Endodermal cell (in vitro differentiated cells): ENCODE measurements at places on chromosomes 5 and 9. TPM values are rescaled to one million over a fixed set of nuclear protein-coding genes. Genes with fewer than 3 reads are reported as not detected.

OBP2A gene
- total RNA-seq = not detected in 3 replicates

- no peak overlapping the region for H3K4me3 ChIP-seq
- no peak overlapping the region for H3K27ac ChIP-seq
- H3K36me3 ChIP-seq = no peaks in the 10 kb centered on the region
- H3K4me1 ChIP-seq = no peaks in the 10 kb centered on the region
- no peak for DNase-seq
- no peaks in the 10 kb centered on the region for H3K27me3 ChIP-seq
Observed at GRCh38 chr9:84323858-84324257, 16.7 kb downstream of the SLC28A3 start.

DNA sequence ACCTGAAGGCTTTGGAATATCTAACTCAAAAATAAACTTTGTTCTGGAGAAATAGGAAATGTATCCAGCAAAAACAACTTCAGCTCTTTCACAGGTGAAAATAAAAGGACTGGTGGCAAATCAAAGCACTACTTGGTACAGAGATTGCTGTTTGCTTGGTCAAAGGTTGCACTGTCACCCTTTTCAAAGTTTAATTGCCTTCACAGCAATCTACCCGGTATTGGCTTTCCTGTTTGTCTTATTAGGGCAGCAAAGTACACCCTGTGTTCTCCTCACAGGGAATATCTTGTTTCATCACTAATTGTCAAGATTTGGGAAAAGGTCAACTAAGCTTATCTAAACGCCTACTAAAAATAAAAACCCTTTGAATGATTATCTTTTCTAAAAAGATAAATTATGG lies 214.1 kb upstream of the ADCY2 start:
- no peaks in the 10 kb centered on the region for H3K36me3 ChIP-seq
- peaks cover 4% of the 10 kb centered on the region for H3K4me1 ChIP-seq
- no peaks in the 10 kb centered on the region for H3K27me3 ChIP-seq
- H3K4me3 ChIP-seq = peak overlapping the region; percentile 65
- no peak overlapping the region for H3K27ac ChIP-seq

- H3K27ac ChIP-seq = no peak overlapping the region
- no peaks in the 10 kb centered on the region for H3K36me3 ChIP-seq
- peaks cover 4% of the 10 kb centered on the region for H3K27me3 ChIP-seq
- H3K4me3 ChIP-seq = no peak overlapping the region
Observed at GRCh38 chr5:69334793-69335268, 2.2 kb upstream of the CCDC125 start.

MAP1B gene
- 85.9 to 103 TPM (median 87.9 TPM) in 3 replicates for total RNA-seq
